ENCODE measurements at places on chromosomes 5 and 9.

DNA sequence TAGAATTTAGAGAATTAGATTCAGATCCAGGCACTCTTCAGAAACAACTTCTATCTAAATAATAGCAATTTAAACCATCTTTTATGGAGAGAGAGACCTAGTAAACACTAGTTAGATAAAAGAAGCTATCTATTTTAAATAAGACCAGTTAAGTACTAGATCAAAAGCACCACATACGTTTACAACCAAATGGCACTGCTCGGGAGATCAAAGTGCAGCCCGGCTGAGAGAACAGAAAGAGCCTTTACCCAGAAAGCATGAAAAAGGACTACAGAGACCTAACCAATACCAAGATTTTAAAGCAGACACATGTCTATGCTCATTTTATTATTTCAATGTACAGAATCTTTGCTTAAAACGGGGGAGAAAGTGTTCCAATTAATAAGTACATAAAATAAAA lies 30.8 kb downstream of the LIX1 start:
- no peaks in the 10 kb centered on the region for H3K27me3 ChIP-seq
- H3K27ac ChIP-seq = no peak overlapping the region
- H3K36me3 ChIP-seq = no peaks in the 10 kb centered on the region
- no peak overlapping the region for H3K4me3 ChIP-seq
- DNase-seq = no peak

- DNase-seq = no peak
- H3K27me3 ChIP-seq = no peaks in the 10 kb centered on the region
- no peak overlapping the region for H3K4me3 ChIP-seq
- no peak overlapping the region for H3K27ac ChIP-seq
Observed at GRCh38 chr9:95077766-95078370, 239.6 kb downstream of the FANCC start.

DNA sequence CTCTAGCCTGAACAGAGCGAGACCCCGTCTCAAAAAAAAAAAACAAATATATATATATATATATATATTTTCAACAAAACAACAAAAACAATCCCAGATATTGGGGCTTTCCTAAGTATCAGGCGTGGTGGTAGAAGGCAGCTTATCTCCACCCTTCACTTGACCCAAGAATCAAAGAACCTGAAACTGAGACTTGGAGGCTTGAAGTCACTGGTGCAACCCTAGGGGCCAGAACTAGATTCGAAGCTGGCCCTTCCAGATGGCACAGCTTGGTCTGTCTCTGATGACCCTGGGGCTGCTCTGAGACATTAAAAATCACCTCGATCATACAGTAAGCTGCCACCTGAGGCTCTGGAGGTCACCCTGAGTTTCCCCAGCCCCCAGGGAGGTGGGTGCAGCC lies 1.3 kb upstream of the KCNMB1 start:
- no peaks in the 10 kb centered on the region for H3K4me1 ChIP-seq
- no peaks in the 10 kb centered on the region for H3K27me3 ChIP-seq
- no peaks in the 10 kb centered on the region for H3K36me3 ChIP-seq
- H3K4me3 ChIP-seq = no peak overlapping the region

DNA sequence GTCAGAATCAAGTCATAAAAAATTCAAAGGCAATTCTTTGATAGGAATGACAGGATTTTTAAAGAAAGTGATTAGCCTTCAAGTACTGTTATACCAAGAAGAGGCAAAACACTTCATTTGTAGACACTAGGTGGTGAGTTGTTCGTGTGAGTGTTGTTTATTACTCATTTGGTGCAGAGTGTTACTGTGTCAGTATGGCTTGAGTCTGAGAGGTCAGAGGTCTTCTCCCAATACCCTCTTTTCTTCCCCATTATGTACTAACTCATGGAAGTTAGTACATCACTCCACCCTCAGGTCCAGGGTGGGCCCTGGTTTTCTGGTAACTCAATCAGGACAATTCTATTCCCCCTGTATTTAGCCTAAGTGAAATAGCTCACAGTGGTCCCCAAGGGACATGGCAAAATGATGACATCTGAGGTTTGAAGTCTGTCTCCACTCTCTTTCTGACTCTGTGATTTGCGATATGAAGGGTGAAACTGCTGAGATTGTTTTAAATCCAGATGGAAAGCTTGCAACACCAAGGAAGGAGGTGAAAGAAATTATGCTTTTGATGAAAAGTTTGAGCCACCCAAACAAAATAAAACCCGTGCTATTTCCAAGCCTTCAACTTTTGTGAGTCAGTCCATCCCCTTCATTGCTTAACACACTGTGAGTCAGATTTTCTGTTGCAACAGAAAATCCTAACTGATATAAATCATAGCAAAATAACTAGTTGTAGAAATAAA lies 56.8 kb downstream of the NUDT12 start:
- no peaks in the 10 kb centered on the region for H3K4me1 ChIP-seq
- no peaks in the 10 kb centered on the region for H3K36me3 ChIP-seq
- DNase-seq = peak; percentile 20
- H3K4me3 ChIP-seq = no peak overlapping the region

DNA sequence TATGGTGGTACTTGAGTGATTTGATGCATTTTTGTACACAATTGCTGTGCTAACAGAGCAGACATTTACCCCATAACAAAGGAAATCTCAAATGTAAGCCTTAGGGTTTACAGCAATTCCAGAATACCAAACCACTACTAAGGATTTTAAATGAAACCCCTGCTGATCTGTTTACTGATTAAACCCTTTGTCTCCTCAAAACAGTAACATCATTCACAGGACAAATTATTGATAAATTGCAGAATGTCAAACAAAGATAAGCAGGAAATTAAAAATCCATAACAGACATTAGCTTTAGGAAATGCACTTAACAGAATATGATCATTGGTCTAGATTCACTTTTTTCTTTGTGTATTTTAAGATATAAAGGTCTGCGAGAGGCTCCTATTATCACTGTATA lies 1016.4 kb upstream of the DMAC1 start:
- no peaks in the 10 kb centered on the region for H3K27me3 ChIP-seq
- no peaks in the 10 kb centered on the region for H3K4me1 ChIP-seq
- H3K36me3 ChIP-seq = no peaks in the 10 kb centered on the region
- H3K4me3 ChIP-seq = no peak overlapping the region
- DNase-seq = no peak
- no peak overlapping the region for H3K27ac ChIP-seq

GRCh38 chr5:163350083-163350482 lies 87.3 kb upstream of the CCNG1 start:
- H3K27ac ChIP-seq = no peak overlapping the region
- no peaks in the 10 kb centered on the region for H3K36me3 ChIP-seq
- no peaks in the 10 kb centered on the region for H3K4me1 ChIP-seq
- H3K4me3 ChIP-seq = no peak overlapping the region
- DNase-seq = no peak

GRCh38 chr5:154072414-154073171 lies 33.8 kb downstream of the MFAP3 start:
- H3K4me3 ChIP-seq = no peak overlapping the region
- H3K27ac ChIP-seq = no peak overlapping the region
- peaks cover 6% of the 10 kb centered on the region for H3K4me1 ChIP-seq

DNA sequence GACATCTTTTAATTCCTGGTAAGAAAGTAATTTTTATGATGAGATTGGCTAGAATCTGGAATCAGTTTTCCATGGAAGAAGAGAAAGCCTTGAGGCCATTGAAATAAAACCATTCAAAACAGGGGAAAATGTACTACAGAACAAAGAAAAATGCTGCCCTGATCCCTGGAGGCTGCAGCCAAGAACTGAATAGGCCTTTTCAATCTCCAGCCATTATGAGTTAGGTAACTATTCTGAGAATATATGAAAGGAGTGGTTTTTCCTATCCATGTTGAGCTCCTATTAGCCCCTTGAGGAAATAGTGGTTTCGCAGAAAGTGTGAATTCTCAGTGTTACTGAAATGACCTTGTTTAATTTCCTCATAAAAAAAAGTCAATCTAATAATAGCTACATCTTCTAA lies 408.5 kb upstream of the GRAMD2B start:
- no peak for DNase-seq
- H3K4me1 ChIP-seq = no peaks in the 10 kb centered on the region
- H3K27ac ChIP-seq = no peak overlapping the region
- no peak overlapping the region for H3K4me3 ChIP-seq
- no peaks in the 10 kb centered on the region for H3K27me3 ChIP-seq

GRCh38 chr9:96107436-96107835 lies 194.5 kb downstream of the HSD17B3 start:
- H3K27ac ChIP-seq = no peak overlapping the region
- no peaks in the 10 kb centered on the region for H3K4me1 ChIP-seq
- DNase-seq = no peak
- H3K27me3 ChIP-seq = no peaks in the 10 kb centered on the region
- no peaks in the 10 kb centered on the region for H3K36me3 ChIP-seq
- H3K4me3 ChIP-seq = no peak overlapping the region

GRCh38 chr9:75027187-75028107 lies 646 bp downstream of the CARNMT1 start:
- peak; percentile 75 for DNase-seq
- H3K4me1 ChIP-seq = peaks cover 7% of the 10 kb centered on the region
- peak overlapping the region; percentile 97 for H3K27ac ChIP-seq
- H3K36me3 ChIP-seq = no peaks in the 10 kb centered on the region
- H3K4me3 ChIP-seq = peak overlapping the region; percentile 64

- no peak overlapping the region for H3K27ac ChIP-seq
- no peaks in the 10 kb centered on the region for H3K36me3 ChIP-seq
- no peak overlapping the region for H3K4me3 ChIP-seq
- no peaks in the 10 kb centered on the region for H3K4me1 ChIP-seq
- no peaks in the 10 kb centered on the region for H3K27me3 ChIP-seq
Observed at GRCh38 chr9:93326056-93326455, 125.4 kb upstream of the FAM120A start.

DNA sequence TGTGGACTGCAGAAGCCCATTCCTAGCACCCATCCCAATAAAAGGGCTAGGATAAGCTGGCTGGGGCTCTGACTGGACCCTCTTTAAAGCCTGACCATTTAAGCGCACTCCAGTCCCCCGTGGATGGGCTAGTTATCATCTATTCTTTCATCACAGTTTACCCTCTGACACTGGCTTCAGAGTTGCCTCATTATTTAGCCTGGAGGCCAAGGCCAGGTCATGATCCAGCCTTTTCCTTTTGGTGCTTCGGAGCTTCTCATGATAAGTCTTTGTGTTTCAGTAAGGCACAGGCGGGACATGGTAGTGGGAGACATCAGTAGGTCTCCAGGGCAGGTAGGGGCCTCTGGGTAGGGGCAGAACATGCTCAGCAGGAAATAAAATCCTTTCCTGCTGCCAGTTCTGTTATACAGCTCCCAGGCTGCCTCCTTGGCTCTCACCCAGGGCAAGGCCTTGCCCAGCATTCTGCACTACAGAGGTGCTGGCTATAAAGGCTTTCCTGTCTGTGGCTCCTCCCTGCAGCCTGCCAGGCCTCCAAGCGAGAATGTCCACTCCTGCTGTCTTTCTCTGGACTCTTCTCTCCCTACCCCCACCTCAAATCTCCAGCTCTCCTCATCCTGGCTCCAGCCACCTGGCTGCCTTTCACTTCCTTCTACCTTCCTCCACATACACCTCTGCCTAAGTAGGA lies 128.8 kb downstream of the FSTL4 start:
- H3K27me3 ChIP-seq = no peaks in the 10 kb centered on the region
- DNase-seq = peak; percentile 27
- H3K4me3 ChIP-seq = no peak overlapping the region
- H3K4me1 ChIP-seq = peaks cover 4% of the 10 kb centered on the region
- no peaks in the 10 kb centered on the region for H3K36me3 ChIP-seq
- H3K27ac ChIP-seq = no peak overlapping the region

- H3K27me3 ChIP-seq = no peaks in the 10 kb centered on the region
- no peak for DNase-seq
- H3K27ac ChIP-seq = no peak overlapping the region
- no peaks in the 10 kb centered on the region for H3K36me3 ChIP-seq
- no peak overlapping the region for H3K4me3 ChIP-seq
Observed at GRCh38 chr5:150248946-150249345, 40.6 kb downstream of the CAMK2A start.

- no peak overlapping the region for H3K27ac ChIP-seq
- H3K27me3 ChIP-seq = no peaks in the 10 kb centered on the region
- no peaks in the 10 kb centered on the region for H3K36me3 ChIP-seq
Observed at GRCh38 chr9:28735738-28736342, 1162.6 kb upstream of the C9orf72 start.

GRCh38 chr9:133467101-133467500 lies 7.3 kb downstream of the CACFD1 start:
- no peak overlapping the region for H3K4me3 ChIP-seq
- no peaks in the 10 kb centered on the region for H3K27me3 ChIP-seq
- H3K4me1 ChIP-seq = no peaks in the 10 kb centered on the region
- H3K36me3 ChIP-seq = no peaks in the 10 kb centered on the region
- no peak for DNase-seq
- H3K27ac ChIP-seq = no peak overlapping the region

DNA sequence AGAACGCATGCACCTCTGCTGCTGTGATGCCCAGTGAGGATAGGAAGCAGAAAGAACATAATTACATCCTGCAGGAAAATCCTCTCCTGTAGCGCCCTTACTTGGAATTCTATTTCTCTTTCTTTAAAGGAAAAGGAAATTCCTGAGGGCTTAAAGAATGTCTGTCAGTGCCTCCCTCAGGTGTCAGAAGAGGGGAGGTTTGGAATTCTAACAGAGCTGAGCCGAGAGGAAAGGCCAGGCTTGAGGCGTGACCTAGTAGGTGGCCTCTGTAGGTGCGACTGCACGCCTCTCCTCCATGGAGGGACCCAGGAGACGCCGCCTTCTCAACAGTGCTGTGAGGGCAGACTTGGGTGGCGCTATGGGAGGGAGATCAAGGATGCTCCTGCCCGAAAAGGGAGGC lies 55.9 kb upstream of the ERCC6L2 start:
- peaks cover 30% of the 10 kb centered on the region for H3K4me1 ChIP-seq
- no peak for DNase-seq
- H3K36me3 ChIP-seq = no peaks in the 10 kb centered on the region
- H3K4me3 ChIP-seq = no peak overlapping the region

- no peaks in the 10 kb centered on the region for H3K4me1 ChIP-seq
- no peak for DNase-seq
- no peaks in the 10 kb centered on the region for H3K36me3 ChIP-seq
- H3K27ac ChIP-seq = no peak overlapping the region
- no peaks in the 10 kb centered on the region for H3K27me3 ChIP-seq
Observed at GRCh38 chr9:84285381-84285780, 55.2 kb downstream of the SLC28A3 start.

DNA sequence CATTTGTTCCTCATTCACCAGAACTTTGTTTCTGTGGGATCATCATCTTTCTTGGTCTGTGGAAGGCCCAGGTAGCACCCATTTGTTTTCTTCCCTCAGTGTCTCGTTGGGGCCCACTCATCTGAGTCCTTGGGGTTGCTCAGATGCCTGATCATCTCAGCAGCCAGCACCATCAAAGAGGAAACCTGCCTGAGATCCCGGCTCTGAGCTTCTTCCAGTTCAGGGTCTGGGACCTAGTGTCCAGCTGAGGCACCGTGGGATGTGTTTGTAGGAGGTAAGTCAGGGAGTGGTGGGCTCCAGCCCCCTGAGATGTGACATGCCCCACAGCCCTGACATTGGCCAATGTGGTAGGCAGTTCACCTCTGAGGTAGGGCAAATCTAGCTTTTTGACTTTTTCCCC lies 9.4 kb upstream of the CD180 start:
- H3K27me3 ChIP-seq = no peaks in the 10 kb centered on the region
- no peaks in the 10 kb centered on the region for H3K4me1 ChIP-seq
- no peak for DNase-seq
- H3K4me3 ChIP-seq = no peak overlapping the region
- no peaks in the 10 kb centered on the region for H3K36me3 ChIP-seq

All from adrenal gland (tissue), 19 donors.